ENCODE measurements at places on chromosomes 3 and 15.

GRCh38 chr3:128068156-128068620 is 16.0 kb downstream of the SEC61A1 start:
- DNase-seq, result no peak

DNA sequence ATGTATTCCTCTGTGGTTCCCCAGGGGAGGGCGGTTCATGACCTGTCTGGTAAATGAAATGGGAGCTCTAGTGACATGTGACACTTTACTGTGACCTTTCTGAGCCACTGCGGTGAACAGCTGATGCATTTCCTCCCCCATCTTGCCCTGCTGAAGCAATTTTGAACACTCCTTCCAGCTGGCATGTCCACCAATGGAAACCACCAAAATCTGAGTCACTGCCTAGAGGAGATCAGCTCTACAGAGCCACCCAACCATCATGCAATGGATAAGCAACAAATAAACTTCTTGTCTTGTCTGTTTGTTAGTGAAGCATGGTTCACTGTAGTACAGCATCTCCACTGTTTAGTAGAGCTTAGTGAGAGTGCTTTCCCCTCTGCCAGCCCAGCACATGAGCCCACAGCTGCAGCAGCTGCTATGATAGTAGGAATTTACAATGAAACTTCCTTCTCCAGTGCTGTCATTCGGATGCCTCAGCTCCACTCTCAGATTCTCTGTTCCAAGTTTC is 479.4 kb downstream of the NTRK3 start:
- no peak for DNase-seq

DNA sequence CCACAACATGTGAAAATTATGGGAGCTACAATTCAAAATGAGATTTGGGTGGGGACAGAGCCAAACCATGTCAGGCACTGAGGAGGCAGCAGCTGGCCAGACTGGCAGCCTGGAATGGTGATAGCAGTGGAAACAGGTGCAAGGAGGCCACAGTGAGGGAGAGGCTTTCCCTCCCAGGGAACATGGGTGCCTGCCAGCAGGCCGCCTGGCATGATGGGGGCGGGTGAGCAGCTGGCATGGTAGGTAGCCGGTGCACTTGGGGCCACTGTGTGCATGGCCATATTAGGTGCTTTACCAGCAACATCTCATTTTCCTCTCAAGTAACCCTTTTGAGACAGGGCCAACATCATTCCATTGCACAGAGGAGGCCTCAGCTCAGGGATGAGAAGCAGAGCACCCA is 18.3 kb upstream of the MRPS22 start:
- DNase-seq, result no peak

DNA sequence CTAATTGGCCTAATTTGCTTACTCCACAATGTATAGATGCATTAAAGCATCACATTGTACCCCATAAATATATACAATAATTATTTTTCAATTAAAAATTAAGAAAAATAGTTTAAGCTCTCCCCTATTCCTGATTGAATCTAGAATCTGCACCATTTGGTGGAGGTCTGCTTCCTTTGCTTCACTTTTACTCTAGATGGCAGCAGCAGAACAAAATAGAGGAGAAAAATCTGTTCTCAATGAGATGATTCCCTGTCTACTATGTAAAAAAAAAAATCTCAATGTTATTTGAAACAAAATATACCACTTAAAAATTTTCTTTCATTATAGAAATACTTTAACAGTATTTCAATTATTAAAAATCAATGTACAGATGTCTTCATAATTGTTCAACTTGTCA is 109.6 kb upstream of the FXR1 start:
- no peak for DNase-seq

GRCh38 chr3:49217688-49218470 is 46.5 kb downstream of the KLHDC8B start:
- DNase-seq, result no peak

- DNase-seq, result no peak
These were observed 56.2 kb downstream of the IL5RA start for GRCh38 chr3:3053974-3054373.
